ENCODE measurements at places on chromosomes 7 and 10. TPM values are rescaled to one million over a fixed set of nuclear protein-coding genes. Genes with fewer than 3 reads are reported as not detected.

DNA sequence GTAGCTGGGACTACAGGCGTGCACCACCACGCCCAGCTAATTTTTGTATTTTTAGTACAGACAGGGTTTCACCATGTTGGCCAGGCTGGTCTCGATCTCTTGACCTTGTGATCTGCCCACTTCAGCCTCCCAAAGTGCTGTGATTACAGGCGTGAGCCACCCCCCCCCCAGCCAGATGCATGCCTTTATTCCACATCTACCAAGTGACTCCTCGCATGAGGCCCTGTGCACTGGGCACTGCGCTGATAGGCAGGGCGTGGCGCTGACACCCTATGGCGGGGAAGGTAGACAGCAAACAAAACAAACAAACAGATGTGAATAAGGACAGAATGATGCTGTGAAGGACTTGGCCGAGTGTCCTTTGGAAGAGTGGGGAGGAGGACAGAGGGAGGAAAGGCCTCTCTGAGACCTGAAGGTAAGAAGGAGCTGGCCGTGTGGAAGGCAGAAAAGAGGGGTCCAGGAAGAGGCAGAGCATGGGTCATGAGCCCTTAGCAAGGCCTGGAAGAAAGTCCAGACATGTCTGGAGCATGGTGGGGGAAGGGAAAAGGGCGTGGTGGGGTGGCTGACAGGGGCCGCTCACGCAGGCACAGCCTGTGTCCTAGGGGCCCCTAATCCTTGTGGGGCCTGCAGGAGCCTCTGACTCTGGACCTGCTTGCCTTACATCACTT is 47.5 kb upstream of the CACUL1 start:
- no peaks in the 10 kb centered on the region for H3K36me3 ChIP-seq
- H3K4me3 ChIP-seq = no peak overlapping the region
- no peak for DNase-seq

MARVELD1 gene
- total RNA-seq = 8.8 TPM

NAT16 gene
- not detected for total RNA-seq

GRCh38 chr10:50367732-50368131 is 116.4 kb upstream of the ASAH2 start:
- no peaks in the 10 kb centered on the region for H3K27me3 ChIP-seq
- H3K36me3 ChIP-seq = peaks cover 4% of the 10 kb centered on the region
- no peak for DNase-seq
- no peaks in the 10 kb centered on the region for H3K4me1 ChIP-seq
- H3K4me3 ChIP-seq = no peak overlapping the region
- no peak overlapping the region for H3K27ac ChIP-seq

- DNase-seq = no peak
- peaks cover 8% of the 10 kb centered on the region for H3K4me1 ChIP-seq
- H3K27me3 ChIP-seq = peaks cover 12% of the 10 kb centered on the region
- no peak overlapping the region for H3K4me3 ChIP-seq
Measured at GRCh38 chr7:32428546-32428945, 61.6 kb downstream of the LSM5 start.

KCP gene
- total RNA-seq = not detected

SPDYE16 gene
- not detected for total RNA-seq

- H3K27ac ChIP-seq = no peak overlapping the region
Measured at GRCh38 chr10:100347568-100348195, 649 bp downstream of the SCD start.

HOXA3 gene
- 0.89 TPM for total RNA-seq

SGCE gene
- 66.5 TPM for total RNA-seq

- no peaks in the 10 kb centered on the region for H3K4me1 ChIP-seq
- H3K27ac ChIP-seq = no peak overlapping the region
- H3K36me3 ChIP-seq = no peaks in the 10 kb centered on the region
- H3K27me3 ChIP-seq = no peaks in the 10 kb centered on the region
Measured at GRCh38 chr10:30792025-30792424, 162.5 kb upstream of the LYZL2 start.

GRCh38 chr7:118327174-118327573 is 102.7 kb downstream of the ANKRD7 start:
- no peak for DNase-seq
- H3K27ac ChIP-seq = no peak overlapping the region
- no peak overlapping the region for H3K4me3 ChIP-seq
- H3K27me3 ChIP-seq = no peaks in the 10 kb centered on the region
- no peaks in the 10 kb centered on the region for H3K36me3 ChIP-seq
- no peaks in the 10 kb centered on the region for H3K4me1 ChIP-seq

GRCh38 chr10:116848032-116848943 is 1.0 kb upstream of the ENO4 start:
- no peaks in the 10 kb centered on the region for H3K36me3 ChIP-seq
- DNase-seq = peak; percentile 21
- H3K27ac ChIP-seq = peak overlapping the region; percentile 62
- peak overlapping the region; percentile 68 for H3K4me3 ChIP-seq

DNA sequence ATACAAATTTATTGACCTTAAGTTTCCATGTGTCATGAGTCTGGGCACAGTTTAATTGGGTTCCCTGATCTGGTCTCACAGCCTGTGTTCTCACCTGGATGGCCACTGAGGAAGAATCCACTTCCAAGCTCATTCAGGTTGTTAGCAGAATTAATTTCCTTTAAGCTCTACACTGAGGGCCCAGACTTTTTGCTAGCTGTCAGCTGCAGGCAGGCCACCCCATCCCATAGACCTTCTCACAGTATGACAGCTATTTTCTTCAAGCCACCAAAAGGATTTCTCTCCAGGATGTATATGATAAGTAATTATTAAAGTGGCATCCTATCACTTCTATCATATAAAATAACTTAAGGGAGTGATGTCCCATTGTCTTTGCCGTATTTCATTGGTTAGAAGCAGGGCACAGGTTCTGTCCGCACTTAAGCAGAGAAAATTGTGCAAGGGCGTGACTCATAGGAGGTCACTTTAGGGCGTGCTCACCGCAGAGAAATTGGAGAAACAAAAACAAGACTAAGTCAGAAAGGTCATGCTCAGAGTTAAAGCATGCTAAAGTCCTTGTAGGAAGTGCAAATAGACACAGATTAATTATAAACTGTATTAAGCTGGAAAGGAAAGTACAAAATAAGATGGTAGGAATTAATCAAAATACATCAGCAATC is 109.9 kb downstream of the AHR start:
- H3K27me3 ChIP-seq = no peaks in the 10 kb centered on the region
- no peaks in the 10 kb centered on the region for H3K36me3 ChIP-seq
- DNase-seq = peak; percentile 65
- H3K4me3 ChIP-seq = no peak overlapping the region

DNA sequence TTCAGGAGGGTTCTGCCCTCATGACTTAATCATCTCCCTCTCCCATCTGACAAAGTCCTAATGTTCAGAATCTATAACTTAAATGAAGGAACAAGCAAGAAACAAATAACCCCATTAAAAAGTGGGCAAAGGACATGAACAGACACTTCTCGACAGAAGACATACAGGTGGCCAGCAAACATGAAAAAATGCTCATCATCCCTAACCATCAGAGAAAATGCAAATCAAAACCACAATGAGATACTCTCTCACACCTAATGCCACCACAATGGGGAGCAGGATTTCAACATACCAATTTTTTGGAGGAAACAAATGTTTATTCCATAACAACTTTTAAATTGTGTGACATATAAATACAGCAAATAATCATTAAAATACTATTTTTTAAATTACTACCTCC is 3.0 kb upstream of the HTR7 start:
- H3K36me3 ChIP-seq = no peaks in the 10 kb centered on the region
- peaks cover 13% of the 10 kb centered on the region for H3K4me1 ChIP-seq
- H3K27me3 ChIP-seq = peaks cover 25% of the 10 kb centered on the region
- no peak overlapping the region for H3K4me3 ChIP-seq
- no peak overlapping the region for H3K27ac ChIP-seq

GRCh38 chr7:37665352-37666022 is 18.1 kb upstream of the GPR141 start:
- H3K27me3 ChIP-seq = no peaks in the 10 kb centered on the region
- H3K27ac ChIP-seq = no peak overlapping the region
- no peaks in the 10 kb centered on the region for H3K36me3 ChIP-seq
- H3K4me1 ChIP-seq = no peaks in the 10 kb centered on the region
- H3K4me3 ChIP-seq = no peak overlapping the region

DNA sequence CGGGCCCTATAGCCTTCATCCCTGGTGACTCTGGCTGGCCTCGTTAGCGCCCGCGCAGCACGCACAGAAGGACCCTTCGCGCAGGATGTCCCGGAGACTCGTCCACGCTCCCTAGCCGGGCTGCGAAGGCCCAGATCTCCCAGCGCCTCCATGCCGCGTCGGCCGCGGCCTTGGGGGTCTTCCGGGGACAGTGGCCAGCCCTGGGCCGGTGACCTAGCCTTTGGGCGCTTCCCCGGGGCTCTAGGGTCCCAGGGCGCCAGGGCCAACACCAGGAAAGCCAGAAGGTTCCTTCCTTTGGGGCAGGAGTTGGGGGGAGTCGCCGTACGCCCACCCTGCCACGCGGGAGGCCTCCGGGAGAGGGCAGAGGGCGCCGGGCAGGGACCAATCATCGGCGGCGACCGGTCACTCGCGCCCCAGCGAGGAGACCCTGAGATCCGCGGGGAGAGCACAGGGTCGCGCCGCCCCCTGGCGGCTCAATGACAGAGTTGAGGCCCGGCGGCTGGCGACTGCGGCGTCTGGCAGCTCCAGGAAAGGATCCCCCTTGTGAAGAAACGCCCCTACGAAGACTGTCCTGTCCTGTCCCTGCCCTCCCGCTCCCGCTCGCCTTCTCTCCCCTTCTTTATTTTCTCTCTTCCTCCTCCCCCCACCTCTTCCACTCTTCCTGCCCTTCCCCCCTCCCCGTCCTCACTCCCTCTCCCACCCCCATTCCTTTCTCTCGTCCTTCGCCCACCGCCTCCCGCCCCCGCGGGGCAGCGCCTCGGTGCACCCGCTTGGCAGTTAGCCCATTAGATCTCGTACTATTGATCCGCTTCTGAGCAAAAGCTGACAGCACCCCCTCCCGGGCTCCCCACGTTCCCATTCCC is 62.3 kb upstream of the LBX1 start:
- peaks cover 100% of the 10 kb centered on the region for H3K27me3 ChIP-seq
- no peak overlapping the region for H3K27ac ChIP-seq
- H3K36me3 ChIP-seq = no peaks in the 10 kb centered on the region
- peak; percentile 84 for DNase-seq
- peak overlapping the region; percentile 52 for H3K4me3 ChIP-seq
- peaks cover 32% of the 10 kb centered on the region for H3K4me1 ChIP-seq

DNA sequence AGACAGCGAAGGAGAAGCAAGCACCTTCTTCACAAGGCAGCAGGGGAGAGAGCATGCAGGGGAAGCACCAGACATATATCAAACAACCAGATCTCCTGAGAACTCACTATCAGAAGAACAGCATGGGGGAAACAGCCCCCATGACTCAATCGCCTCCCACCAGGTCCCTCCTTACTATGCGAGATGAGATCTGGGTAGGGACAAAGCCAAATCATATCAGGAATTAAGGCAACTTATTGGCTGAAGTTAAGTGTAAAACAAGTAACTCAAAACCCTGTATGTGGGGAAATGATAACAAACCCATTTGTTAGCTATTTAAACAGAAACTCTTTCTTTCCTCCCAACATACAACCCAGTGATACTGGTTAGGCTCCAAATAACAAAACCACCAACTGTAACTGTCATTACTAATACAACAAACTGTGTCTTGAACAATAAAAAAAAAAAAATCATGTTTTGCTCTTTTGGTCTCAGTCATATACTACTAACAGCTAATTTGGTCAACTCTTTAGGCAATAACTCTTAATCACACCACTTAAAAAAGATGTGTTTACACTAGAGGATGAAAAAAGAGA is 57.8 kb downstream of the MINDY3 start:
- no peaks in the 10 kb centered on the region for H3K27me3 ChIP-seq
- H3K4me3 ChIP-seq = no peak overlapping the region
- H3K4me1 ChIP-seq = no peaks in the 10 kb centered on the region
- H3K27ac ChIP-seq = no peak overlapping the region

ABCC2 gene
- total RNA-seq = 6.8 TPM

- no peaks in the 10 kb centered on the region for H3K27me3 ChIP-seq
- H3K4me1 ChIP-seq = no peaks in the 10 kb centered on the region
- no peak for DNase-seq
- no peaks in the 10 kb centered on the region for H3K36me3 ChIP-seq
Measured at GRCh38 chr10:93131986-93132385, 58.3 kb downstream of the CYP26A1 start.

GRCh38 chr7:13563257-13563656 is 426.2 kb downstream of the ETV1 start:
- no peak overlapping the region for H3K4me3 ChIP-seq
- DNase-seq = no peak
- H3K27me3 ChIP-seq = no peaks in the 10 kb centered on the region
- no peaks in the 10 kb centered on the region for H3K36me3 ChIP-seq
- no peak overlapping the region for H3K27ac ChIP-seq

VSTM4 gene
- 3.8 TPM for total RNA-seq

- DNase-seq = no peak
- H3K27ac ChIP-seq = no peak overlapping the region
- H3K4me3 ChIP-seq = no peak overlapping the region
- peaks cover 2% of the 10 kb centered on the region for H3K27me3 ChIP-seq
- H3K36me3 ChIP-seq = no peaks in the 10 kb centered on the region
- peaks cover 17% of the 10 kb centered on the region for H3K4me1 ChIP-seq
Measured at GRCh38 chr10:69807122-69807521, 5.4 kb downstream of the COL13A1 start.

CNTNAP2 gene
- total RNA-seq = 7.8 TPM

GPR37 gene
- total RNA-seq = under 0.01 TPM

DNA sequence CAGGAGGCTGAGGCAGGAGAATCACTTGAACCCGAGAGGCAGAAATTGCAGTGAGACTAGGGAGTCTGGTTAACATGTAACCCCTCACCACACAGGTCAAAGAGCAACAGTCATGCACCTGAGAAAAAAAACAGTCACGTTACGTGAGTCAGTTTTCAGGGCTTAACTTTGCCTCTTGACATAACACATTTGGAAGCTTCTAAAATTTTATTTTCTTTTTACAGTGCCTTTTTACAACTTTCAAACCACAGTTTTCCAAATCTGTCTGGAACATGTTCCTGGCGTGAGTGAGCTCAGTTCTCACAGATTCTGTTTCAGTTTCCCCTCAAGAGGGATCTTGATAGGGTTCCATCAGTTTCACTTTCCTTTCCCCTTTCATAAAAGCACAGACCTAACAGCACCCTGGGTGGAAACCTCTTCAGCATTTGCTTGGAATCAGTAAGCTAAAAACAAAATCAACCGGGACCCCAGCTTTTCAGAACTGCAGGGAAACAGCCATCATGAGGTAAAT is 4.4 kb downstream of the IFIT3 start:
- peaks cover 30% of the 10 kb centered on the region for H3K4me1 ChIP-seq
- H3K27ac ChIP-seq = peak overlapping the region; percentile 44
- H3K27me3 ChIP-seq = no peaks in the 10 kb centered on the region
- H3K36me3 ChIP-seq = no peaks in the 10 kb centered on the region

GRCh38 chr7:105853931-105854419 is 22.4 kb downstream of the ATXN7L1 start:
- no peaks in the 10 kb centered on the region for H3K36me3 ChIP-seq
- H3K27me3 ChIP-seq = no peaks in the 10 kb centered on the region
- no peak overlapping the region for H3K4me3 ChIP-seq
- DNase-seq = peak; percentile 78
- no peaks in the 10 kb centered on the region for H3K4me1 ChIP-seq
- H3K27ac ChIP-seq = no peak overlapping the region

DNA sequence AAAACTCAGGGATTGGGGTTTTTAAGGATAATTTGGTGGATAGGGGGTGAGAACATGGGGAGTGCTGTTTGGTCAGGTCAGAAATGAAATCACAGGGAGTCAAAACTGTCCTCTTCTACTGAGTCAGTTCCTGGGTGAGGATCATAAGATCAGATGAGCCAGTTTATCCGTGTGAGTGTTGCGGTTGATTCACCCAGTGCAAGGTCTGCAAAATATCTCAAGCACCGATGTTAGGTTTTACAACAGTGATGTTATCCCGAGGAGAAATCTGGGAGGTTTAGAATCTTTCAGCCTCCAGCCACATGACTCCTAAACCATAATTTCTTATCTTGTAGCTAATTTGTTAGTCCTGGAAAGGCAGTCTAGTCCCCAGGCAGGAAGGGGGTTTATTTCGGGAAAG is 31.7 kb upstream of the AGR2 start:
- H3K27ac ChIP-seq = no peak overlapping the region
- no peaks in the 10 kb centered on the region for H3K36me3 ChIP-seq
- H3K27me3 ChIP-seq = no peaks in the 10 kb centered on the region
- no peak overlapping the region for H3K4me3 ChIP-seq

WNT8B gene
- not detected for total RNA-seq

Measured in stomach (tissue), 19 donors.